Suppressor macrophage treated with lipopolysaccharide for 4 hours (primary cell): ENCODE measurements at places on chromosomes 16 and 17.

DNA sequence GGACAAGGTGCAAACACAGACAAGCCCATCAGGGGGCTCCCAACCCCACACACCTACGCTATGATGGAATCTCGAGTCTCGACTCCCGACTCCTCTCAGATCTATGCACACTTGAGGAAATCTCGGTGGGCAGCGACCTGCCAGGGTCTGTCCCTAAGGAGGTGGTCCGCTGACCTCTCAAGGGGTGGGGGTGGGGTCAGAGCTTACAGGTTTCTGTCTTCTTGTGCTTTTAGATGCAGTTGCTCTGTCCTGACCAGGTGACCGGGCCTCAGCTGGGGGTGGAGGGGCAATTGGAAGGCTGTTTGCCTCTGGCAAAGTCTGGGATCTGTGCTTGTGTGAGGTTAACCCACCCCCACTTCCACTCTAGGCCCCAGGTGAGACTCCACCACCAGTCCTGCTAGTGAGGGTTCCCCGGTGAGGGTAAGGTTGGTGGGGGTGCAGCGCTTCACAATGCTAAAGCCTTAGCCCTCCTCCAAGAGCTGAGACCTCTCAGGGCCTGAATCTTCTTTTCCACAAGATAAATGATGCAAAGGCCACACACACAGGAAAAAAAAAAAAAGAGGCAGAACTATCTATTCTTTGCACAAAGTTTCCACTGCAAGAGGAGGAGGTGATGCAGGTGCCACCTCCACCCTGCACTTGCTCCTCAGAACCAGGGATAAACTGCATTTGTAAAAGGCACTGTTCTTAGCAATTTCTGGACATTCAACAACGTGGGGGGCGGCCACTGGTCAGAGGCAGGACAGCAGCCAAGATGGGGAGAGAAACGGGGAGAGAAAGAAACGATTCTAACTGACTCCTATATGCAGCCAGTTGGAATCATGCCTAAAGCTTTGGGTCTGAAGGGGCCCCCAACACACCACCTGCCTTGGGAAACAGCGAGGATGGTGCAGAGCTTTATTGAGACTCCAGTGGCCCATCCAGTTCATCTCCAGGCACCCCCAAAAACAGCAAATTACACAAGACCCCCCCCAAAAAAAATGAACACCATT is 4.1 kb downstream of the CISD3 start:
- DNase-seq, result no peak

GRCh38 chr17:58334661-58335060 is 6.1 kb upstream of the TSPOAP1 start:
- DNase-seq, result no peak

DNA sequence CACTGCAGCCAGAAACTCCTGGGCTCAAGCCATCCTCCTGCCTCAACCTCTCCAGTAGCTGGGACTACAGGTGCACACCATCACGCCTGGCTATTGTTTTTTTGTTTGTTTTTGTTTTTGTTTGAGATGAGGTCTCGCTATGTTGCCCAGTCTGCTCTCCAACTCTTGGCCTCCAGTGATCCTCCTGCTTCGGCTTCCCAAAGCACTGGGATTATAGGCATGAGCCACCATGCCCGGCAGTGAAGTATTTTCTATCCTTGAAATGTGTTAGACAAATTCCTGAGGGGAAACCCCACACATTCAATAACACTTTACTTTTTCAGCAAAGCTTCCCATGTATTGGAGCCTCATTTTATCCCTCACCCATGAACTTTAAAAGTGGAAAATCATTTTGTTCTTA is 81.2 kb upstream of the KIFC3 start:
- DNase-seq, result no peak

DNA sequence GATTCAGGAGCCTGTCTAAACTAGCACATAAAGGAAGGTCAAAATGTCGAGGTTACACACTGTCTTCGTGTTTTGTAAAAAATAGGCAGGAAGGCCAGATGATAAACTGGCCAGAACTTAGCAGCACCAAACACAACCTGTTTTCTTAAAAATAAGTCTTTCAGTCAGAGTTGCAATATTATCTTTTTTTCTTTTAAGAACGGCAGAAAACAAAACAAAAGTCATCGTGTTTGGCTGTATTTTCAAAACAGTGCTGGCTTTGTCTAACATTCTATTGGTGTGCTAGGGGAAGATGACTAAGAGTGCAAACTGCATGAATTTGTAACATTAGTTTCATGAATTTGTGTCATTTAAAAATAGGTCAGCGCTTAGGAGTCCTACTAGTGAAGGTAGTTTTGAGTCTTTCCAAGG is 5.3 kb downstream of the MAF start:
- no peak for DNase-seq

- no peak for DNase-seq
These were observed 139.3 kb downstream of the CYB561 start for GRCh38 chr17:63306855-63307254.

GRCh38 chr16:67659675-67660563 is at the start of gene ACD:
Gene ACD (minus strand): TSS chr16:67660260. CDS start chr16:67660220, 40 bp downstream.
- peak; percentile 98 for DNase-seq

- DNase-seq, result no peak
These were observed 41.8 kb upstream of the CNTNAP4 start for GRCh38 chr16:76235426-76235825.

GRCh38 chr16:87834668-87835473 is 34.4 kb downstream of the SLC7A5 start:
- no peak for DNase-seq

GRCh38 chr16:79811541-79811940 is 211.0 kb upstream of the MAF start:
- no peak for DNase-seq

DNA sequence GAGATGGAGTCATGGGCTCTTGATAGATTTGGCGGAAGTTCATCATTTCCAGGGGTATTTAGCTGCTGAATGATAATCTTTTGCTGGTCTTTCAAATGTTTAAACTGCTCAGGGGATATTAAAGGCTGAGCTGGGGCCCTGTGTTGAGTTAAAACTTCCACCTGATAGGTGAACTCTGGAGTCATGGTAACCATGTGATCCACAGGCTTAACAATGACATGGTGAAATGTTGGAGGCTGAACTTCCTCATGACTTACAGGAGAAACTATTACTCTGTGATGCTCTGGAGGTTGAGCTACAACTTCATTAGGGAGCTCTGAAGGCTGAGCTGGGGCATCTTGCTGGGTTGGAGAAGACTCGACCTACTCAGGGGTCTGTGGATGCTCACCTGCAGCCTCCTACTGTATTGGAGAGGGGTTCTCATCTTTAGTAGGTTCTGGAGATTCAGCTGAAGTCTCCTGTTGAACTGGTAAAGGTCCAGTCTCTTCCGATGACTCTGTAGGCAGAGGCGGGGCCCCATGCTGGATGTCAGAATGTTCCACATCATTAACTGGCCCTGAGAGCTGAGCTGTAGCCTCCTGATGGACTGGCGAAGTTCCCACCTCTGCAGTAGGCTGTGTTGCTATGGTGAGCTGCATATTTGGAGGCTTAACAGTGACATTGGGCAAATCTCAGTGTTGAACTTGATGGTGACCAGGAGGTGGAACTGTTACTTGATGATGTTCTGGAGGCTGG is 24.2 kb downstream of the RDM1 start:
- no peak for DNase-seq

- DNase-seq, result peak; percentile 77
These were observed 3.6 kb upstream of the ZCCHC14 start for GRCh38 chr16:87496447-87496801.
